ENCODE measurements at places on chromosomes 6 and 20.

DNA sequence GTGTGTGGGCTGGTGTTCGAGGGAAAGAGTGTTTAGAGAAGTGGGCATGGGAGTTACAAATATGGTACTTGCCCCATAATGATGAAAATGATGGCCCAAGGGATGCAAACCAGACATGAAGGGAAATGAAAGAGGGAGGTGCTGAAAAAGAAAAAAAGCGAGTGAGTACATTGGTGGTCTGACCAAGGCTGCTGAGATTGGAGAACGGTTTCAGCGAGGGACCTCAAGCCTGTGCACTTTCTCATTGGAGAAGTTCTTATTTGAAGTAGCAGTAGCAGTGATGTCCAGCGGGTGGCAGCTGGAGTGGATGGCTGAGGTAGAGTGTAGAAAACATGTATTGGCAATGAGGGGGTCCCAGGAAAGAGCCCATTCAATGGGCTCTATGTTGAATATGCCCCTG, 54.8 kb downstream of the TNFAIP3 start:
- DNase-seq: no peak

DNA sequence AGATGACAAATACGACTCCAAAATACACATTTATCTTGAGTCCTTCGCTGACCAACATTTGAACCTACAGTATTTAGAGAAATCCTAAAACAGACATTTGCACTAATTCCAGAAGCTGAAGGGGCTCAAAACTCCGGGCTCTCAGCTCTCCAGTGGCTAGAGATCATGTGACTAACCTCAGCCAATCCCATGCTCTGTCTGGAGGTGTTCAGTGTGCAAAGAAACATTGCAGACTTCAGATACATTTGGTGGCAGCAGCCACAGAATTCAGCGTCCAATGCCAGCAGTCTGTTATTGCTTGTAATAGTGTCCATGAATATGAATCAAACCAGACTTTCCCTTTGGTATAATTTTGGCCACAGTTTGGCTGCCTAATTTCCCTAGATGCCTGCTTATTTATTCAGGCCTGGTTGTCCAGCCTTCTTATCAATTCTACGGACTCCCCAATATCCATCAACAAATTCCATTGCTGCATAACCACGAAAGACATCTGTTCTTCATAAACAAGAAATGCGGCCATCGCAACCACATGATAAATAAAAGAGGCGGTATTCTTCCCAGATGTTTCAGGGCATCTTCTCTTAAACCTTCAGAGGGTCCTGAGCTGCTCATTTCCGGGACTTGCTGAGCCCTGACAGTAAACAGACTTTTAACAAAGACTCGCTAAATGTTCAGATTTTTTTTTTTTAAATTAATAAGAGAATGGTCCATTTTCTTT, 14.5 kb upstream of the CYP24A1 start:
- no peak for DNase-seq

GRCh38 chr6:72669324-72669723, 47.5 kb downstream of the KCNQ5 start:
- DNase-seq: no peak

DNA sequence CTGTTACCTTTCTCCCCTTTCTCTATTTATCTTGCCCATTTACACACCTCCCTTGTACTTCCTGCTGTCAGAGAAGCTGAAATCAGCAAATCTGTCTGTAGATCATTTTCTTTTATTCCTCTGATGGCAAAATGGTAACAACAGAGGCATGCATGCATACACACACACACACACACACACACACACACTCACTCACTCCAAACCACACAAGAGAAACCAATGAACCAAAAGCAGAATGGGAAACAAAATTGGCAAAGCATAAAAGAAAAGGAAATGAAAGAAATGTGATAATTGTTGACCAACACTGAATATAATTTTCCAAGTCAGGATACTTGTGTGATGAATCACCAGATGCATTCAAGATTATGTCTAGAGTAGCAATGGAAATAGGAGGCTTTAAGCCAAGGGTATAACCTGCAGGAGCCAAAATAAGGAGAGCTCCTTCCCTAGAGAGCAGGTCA, 172.4 kb downstream of the PLCB4 start:
- no peak for DNase-seq

GRCh38 chr6:113805173-113805790, 51.9 kb upstream of the MARCKS start:
- no peak for DNase-seq

GRCh38 chr6:90643381-90643780, 56.5 kb upstream of the MAP3K7 start:
- no peak for DNase-seq

DNA sequence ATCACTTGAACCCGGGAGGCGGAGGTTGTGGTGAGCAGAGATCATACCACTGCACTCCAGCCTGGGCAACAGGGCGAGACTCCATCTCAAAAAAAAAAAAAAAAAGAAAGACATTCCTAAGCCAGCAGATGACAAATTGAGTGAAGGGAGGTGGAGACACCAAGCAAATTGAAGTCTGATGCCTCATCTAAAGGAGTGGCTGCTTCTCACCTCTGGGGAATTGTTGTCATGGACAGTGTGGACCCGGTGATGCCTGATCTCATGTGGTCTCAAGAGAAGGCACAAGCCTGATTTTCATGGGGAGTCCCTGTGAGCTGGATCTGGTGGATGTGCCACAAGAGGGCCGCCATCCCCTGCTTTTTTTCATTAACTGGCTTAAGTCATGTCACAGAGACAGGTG, 272.0 kb downstream of the ZNF217 start:
- DNase-seq: no peak

- DNase-seq: no peak
Measured at GRCh38 chr6:163288066-163288465, 126.5 kb upstream of the QKI start.

DNA sequence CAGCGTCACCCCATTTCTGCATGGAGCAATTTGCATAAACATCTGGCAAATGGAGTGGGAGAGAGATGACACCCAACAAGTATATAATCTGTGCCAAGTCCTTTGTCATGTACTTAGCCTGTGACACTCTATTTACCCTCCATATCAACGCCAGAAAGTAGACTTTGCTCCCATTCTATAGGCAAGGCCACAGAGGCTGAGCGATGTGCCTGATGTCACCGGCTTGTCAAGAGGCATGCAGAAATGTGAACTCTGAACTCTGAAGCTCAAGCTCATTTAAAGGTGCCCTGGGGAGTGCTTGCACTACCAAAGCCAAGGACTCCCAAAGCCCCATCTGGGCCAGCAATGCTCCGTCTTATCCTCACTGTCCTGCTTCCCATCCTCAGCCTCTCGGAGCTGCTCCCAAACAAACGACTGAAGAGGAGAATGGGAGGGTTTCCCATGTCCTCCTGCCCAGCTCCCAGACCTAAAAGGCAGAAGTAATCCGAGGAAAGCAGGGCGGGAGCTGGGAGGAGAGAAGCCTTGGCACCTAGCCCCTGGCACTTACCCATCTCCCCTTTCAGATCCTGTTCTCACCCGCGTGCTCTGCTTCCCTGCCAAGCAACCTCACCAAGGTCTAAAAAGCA, 9.2 kb downstream of the CPNE5 start:
- DNase-seq: no peak

DNA sequence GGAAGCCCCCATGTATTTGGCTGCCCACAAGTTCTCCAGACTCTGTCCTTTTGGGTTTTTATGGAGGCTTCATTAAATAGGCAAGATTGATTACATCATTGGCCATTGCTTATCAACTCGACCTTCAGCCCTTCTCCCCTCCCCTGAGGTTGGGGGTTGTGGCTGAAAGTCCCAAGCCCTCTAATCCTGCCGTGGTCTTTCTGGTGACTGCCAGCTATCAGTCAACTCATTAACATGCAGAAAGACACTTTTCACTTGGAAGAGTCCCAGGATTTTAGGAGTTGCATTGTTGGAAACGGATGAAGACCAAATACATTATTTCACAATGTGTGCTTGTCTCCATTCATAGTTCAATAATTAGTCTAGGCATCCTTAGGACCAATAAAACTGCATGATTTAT, 9.5 kb downstream of the CDC5L start:
- DNase-seq: no peak

DNA sequence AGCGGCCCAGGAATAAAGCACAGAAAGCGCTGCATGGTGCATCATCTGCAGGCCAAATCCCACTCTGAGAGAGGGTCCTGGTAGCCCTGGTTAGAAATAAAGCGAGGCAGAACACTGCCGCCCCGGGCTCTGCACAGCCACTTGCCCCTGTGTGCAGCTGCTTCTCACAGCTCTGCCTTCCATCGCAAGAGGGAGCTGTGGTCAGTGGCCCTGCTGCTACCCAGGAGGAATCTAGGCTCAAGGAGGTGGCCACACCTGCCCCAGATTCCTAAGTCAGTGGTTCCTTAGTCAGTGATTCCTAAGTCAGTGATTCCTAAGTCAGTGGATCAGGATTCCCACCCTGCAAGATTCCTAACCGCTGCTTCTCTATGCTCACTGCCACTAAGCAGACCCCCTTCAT, 8.8 kb downstream of the CDH4 start:
- no peak for DNase-seq

GRCh38 chr6:36362551-36363370, 24.7 kb downstream of the ETV7 start:
- DNase-seq: no peak

- no peak for DNase-seq
Measured at GRCh38 chr6:20180935-20181334, 31.3 kb downstream of the MBOAT1 start.

- no peak for DNase-seq
Measured at GRCh38 chr20:23753589-23753988, 2.9 kb upstream of the CST1 start.

GRCh38 chr6:44504301-44504791, 116.8 kb downstream of the CDC5L start:
- no peak for DNase-seq

DNA sequence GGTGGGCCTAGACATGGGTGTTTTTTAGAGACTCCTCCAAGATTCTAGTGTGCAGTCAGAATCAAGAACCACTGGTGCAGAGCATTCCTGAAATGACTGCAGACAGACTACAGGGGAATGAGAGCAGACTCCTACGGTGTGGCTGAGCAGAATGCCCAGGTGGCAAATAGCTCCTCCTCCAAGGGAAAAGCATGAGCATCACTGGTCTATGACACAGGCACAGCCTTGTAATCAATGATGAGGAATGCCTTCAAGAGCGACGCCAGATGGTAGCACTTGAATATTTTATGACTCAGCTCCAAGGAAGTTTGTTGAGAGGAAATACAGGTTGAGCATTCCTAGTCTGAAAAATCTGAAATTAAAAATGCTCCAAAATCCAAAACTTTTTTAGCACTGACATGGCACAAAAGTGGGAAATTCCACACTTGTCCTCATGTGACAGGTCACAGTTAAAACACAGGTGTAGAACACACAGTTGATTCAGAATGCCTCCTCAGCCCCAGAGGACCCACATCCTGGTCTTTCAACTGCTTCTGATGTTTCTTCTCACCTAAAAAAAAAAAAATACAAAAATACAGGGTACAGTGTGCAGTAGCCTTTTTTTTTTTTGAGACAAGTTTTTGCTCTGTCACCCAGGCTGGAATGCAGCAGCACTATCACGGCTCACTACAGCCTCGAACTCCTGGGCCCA, 10.6 kb upstream of the FAM8A1 start:
- no peak for DNase-seq

Measured in CD4-positive, alpha-beta T cell treated with Interleukin-15 for 4 hours (primary cell).